ENCODE measurements at places on chromosomes 3 and 15. TPM values are rescaled to one million over a fixed set of nuclear protein-coding genes. Genes with fewer than 3 reads are reported as not detected.

Gene CHRD
- 2.8 TPM for total RNA-seq

Gene CASR
- total RNA-seq = 1.2 TPM

DNA sequence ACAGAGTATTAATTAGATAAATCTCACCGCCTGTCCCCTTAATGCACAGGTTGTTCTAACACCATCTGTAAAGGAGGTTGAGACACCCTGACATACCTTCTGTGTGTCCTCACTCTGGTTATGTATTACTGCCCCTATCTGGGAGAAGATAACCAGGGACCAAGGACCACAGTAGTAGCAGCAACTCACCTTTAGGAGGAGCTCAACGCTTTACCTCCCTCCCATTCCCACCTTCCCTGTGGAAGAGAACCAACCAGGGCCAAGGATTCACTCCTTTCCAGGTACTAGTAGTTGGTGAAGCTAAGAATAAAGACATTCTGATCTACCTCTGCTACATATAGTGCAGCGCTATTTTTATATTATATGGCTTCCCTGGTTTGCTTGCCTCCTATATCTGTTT is 232.6 kb downstream of the MEX3B start:
- no peak for DNase-seq

DNA sequence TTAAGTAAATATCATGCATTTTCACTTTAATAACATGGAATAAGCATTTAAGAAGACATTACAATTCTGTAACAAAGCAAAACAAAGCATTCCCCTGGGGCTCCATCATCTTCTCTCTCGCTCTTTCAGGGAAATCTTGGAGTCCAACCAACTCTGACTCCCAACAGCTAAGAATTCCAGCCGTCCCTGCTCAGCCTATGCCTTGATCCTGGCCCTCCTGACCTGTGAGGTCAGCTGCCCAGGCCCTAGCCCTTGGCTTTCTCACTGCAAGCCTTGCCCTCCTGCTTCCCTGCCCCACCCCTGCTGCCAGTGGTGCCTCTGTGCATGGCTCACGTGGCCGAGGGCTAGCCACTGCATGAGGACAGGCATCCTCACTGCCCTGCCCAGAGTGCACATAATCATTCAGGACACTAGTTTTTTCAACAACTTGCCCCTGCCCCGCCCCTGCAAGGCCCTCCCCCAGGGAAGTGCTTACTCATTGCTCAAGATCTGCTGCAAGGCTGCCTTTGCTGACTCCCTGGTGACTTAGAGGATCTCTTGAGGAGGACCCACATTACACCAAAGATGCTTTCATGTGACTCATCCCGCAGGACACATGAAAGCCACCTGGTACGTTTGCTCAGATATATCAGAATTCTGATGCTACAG is 37.6 kb downstream of the MTMR10 start:
- DNase-seq = no peak

Gene BLM
- total RNA-seq = 4.1 TPM

Gene PLA1A
- total RNA-seq = 2.1 TPM

GRCh38 chr3:182760576-182761164 is 32.6 kb upstream of the ATP11B start:
- peak; percentile 61 for DNase-seq

- DNase-seq = no peak
Measured at GRCh38 chr3:193313061-193313958, 65.2 kb downstream of the ATP13A5 start.

- no peak for DNase-seq
Measured at GRCh38 chr15:100075229-100075628, 266.5 kb downstream of the ADAMTS17 start.

DNA sequence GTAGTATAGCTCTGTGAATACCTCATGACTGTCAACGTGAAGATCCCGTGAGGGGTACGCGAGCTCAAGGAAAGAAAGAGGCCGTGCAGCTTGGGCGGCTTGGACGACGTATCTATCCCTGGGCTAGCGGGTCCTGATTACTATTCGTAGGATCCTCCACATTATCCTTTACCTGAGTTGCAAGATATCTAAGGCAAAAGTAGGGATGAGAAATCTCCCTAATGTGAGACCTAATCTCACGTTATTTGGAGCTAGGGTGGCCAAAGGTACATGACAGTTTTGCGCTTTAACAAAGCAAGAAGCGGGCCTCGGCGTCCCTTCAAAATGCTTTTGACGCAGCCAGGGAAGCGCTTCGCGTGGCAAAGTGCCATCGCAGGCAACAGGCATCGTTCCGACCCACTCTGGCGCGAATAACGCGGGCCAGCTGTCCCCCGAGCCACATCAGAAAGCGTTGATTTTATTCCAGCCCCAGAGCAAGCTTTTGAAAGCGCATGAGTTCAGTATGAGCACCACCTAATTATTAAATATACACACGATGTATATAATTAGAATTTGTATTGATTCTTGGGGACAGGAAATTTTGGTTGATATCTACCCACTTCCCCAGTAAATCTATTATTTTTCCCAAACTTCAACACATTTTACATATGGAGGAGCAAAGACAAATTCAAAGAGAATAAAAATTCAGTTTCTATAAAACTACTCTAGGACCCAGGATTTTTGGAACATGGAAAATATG is 2.5 kb upstream of the EOMES start:
- DNase-seq = no peak

DNA sequence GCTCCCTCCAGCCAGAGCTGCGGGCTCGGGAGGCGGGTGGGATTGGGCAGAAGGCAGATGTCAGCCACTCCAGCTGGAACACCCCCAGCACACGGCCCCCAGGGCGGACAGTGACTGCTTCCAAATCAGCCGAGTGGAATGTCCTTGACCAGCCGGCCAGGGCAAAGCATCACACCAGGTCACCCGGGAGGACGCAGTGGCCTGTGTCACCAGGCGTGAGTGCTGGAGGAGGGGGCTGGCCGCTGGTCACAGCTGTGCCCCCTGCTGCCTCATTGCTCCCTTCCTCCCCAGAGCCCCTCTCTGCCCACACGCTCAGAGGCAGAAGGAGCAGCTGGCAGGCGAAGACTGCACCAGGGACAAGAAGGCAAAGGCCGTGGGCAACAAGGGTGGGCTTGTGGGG is 33.5 kb downstream of the NTRK3 start:
- no peak for DNase-seq

GRCh38 chr15:85954586-85954985 is 125.1 kb upstream of the AGBL1 start:
- no peak for DNase-seq

GRCh38 chr3:16482770-16483531 is 30.5 kb downstream of the RFTN1 start:
- DNase-seq = peak; percentile 28

Gene NDN
- total RNA-seq = 13.4 TPM

Gene TPM1
- 613 TPM for total RNA-seq

DNA sequence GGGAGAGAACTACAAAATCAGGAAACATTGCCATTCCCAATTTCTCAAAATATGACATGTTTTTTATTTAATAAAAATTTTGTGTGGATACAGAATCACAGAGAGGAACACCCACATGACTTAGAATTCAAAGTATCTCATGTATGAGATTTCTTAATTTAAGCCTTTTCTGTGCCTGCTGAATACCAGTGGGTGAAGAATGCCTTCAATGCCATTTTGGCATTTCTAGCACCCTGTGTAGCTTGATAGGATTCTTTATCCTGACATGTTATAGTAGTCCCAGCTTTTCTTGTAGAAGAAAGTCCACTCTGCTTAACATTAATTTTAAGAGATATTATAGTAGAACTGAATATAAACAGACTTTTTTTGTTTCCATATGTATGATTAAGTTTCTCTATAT is 3.1 kb upstream of the SLMAP start:
- DNase-seq = no peak

- DNase-seq = no peak
Measured at GRCh38 chr15:28960979-28961378, 75.2 kb downstream of the APBA2 start.

Gene CACNA1D
- total RNA-seq = 13.8 TPM

Gene CLDN18
- total RNA-seq = not detected

DNA sequence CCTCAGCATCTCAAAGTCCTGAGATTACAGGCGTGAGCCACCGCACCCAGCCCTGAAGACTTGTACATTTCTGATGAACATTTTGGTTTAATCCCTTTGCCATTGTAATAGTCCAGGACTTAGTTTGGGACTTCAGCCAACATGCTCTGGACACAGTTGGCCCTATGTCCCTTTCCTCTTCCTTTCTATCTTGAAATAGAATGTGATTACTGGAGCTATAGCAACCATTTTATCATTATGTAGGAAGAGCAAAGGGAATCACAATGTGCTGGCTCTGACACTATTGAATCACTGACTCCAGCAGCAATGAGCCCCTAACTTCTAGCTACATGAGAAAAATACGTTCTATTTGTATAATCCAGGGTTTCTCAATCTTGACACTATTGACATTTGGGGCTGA is 34.8 kb upstream of the MRPL3 start:
- DNase-seq = no peak

DNA sequence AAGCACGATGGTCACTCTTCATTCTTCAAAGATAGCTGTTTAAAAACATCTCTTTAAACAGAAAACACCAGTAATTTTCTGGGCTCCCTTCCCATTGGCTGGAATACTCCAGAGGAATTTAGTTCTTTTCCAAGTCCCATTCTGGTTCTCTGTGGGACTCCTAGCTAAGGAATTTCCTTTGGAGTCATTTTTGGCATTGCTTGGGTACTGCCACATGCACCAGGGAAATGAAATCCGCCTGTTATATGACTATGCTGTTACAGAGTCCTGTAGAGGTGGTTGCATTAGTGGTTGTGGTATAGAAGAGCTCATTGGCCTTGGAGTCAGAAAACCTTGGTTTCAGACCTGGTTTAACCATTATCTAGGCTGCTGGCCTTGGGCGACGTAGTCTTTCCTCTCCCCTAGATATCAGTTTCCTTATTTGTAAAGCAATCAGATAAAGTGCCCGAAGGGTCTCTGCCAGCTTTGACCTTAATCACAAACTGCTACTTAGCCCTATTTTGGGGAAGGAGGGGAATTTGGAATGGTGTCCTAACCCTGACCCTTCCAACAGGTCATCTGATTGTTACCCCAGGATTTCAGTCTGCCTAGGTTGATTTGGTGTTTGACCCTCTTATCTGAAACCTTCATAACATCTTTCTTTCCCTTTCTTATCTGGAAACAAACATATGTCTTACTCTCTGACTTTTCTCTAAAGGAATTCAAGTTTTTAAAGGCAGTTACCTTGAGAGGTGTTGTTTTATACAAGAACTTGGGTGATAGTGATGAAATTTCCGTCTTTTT is 13.4 kb downstream of the RTP1 start:
- no peak for DNase-seq

Gene KLHL24
- total RNA-seq = 99.2 TPM

DNA sequence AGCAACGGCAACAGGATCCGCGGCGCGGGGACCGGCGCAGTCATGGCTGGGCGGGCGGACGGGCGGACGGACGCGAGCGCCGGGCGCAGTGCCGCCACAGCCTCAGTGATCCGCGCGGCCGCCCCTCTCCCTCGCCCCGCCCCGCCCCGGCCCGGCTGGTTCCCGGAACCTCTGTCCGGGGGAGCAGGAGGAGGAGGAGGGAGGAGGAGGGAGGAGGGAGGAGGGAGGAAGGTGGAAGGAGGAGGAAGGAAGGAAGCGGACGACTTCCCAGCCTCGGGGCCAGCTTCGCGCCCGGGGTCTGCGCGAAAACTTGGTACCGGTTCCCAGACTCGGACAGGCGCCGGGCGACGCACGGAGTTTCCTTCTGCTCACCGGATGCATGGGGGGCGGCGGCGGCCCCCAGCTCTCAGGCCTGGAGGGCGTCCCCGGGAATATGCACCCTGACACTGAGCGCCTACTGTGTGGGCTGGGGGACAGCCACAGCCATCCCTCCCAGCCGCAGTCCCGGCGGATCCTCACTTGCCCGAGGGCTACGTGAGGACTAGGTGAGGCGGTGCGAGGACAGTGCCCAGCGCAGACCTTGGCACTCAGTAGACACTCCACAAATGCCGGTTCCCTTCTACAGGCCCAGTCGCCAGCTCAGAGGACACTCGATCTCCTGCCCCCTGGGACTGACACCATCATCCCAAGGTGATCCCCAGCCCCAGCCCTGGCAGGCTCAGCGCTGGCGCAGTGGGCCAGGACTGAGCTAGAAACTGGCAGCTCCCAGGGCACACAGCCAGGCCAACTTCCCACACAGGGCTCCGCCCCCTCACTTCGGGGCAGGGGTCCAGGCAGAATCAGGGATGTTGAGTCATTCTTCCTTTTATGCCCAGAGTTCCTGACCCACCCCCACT is at the start of gene SHISA5:
SHISA5 (minus strand) TSS at position 124 of the 896 bp plus-strand sequence; CDS start at position 44, 80 bp downstream.
- DNase-seq = peak; percentile 72

- peak; percentile 89 for DNase-seq
Measured at GRCh38 chr3:157542711-157543500, 39.7 kb upstream of the VEPH1 start.

Gene ZNF662
- total RNA-seq = 13.6 TPM

DNA sequence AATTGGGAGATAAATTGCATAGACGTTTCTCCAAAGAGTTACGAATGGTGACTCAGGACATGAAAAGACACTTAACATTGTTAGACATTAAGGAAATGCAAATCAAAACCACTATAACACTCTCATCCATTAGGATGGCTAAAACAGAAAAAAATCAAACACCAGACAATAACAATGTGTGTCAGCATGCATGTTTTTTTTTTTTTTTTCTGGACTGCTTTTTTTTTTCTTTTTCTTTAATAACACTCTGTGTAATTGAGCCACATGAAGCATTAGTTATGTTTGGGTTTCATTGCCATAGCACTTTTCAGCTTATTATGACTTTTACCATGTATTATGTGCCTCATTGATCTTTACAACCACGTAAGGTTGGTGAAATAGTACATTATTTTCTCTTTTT is 95.0 kb downstream of the NFKBIZ start:
- DNase-seq = no peak

DNA sequence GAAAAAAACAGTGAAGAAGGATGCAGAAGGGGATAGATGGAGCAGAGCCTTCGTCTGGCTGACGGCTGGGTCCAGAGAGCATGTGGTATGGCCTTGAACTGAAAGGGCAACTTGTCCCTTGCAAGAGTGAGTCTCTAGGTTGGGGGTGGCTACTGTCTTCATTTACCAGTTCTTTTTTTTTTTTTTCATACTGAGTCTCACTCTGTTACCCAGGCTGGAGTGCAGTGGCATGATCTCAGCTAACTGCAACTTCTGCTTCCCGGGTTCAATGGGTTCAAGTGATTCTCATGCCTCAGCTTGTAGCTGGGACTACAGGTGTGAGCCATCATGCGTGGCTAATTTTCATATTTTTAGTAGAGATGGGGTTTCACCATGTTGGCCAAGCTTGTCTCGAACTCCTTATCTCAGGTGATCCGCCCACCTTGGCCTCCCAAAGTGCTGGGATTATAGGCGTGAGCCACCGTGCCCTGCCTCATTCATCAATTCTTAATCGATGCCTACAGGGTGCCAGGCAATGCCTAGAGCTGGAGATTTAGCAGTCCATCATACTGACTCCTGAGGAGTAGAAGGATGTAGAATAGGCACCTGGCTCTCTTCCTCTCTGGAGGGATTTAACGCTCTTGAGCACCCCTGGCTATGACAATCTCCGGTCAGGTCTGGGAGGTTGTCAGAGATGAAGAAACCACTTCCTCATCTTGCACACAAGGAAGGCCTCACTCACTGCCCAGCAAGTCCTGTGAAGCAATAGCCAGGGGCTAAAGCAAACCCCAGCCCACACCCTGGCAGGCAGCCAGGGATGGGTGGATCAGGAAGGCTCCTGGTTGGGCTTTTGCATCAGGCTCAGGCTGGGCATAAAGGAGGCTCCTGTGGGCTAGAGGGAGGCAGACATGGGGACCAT is at the start of gene CAMP:
CAMP (plus strand) TSS at position 880 of the 898 bp plus-strand sequence; CDS start at position 897, 17 bp downstream.
- peak; percentile 49 for DNase-seq

Data from mucosa of descending colon (tissue), 3 donors.